ENCODE measurements at places on chromosomes 3 and 15.
A peak's percentile ranks its signal among the peaks of the same experiment; 100 is the strongest.

DNA sequence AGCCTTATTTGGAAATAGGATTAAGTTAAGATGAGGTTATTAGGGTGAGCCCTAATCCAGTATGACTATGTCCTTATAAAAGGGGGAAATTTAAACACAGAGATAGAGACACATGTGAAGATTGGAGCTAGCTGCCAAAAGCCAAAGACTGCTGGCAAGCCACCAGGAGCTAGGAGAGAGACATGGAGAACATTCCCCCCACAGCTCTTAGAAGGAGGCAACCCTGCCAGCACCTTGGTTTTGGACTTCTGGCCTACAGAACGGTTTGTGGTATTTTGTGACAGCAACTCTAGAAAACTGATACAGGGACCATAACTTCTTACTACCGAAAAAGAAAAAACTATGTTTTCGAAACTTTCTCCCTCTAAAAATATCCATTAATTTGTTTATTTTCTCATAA lies 245.3 kb upstream of the RARB start:
- DNase-seq: no peak

DNA sequence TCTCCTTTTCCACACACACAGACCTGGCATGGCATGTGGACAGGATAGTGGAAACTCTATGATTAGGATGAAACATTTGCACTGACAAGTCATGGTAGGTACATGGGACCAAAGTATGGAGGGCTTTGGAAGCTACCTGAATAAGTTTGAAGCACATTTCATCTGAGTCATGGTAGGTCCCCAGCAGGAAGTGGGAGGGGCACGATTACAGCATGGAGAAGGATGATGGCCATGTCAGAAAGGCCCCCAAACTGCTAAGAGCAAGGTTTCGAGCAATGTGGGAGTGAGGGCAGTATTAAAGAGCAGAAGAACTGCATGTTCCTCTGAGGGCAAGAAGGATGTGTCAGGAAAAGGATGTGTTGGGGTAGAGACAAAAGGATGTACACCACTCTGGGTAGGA lies 51.5 kb upstream of the CSTA start:
- DNase-seq: no peak

DNA sequence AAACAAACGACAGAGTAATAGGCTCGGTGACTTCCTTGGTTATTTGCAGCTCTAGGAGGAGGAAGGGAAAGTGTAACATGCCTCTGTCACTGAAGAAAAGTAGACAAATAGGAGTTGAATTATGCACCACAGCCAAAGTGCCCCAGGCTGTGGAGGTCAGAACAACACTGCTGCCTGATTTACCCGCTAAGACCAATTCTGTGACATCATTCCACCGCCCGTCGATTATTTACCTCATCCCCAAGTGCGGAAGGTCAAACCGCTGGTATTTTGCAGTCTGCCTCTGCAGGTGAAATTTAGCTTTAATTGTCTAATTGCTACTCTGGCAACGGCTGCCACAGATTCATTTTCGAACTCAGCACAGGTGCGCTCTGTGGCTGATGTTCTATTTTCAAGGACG lies 106.3 kb upstream of the PRICKLE2 start:
- no peak for DNase-seq

DNA sequence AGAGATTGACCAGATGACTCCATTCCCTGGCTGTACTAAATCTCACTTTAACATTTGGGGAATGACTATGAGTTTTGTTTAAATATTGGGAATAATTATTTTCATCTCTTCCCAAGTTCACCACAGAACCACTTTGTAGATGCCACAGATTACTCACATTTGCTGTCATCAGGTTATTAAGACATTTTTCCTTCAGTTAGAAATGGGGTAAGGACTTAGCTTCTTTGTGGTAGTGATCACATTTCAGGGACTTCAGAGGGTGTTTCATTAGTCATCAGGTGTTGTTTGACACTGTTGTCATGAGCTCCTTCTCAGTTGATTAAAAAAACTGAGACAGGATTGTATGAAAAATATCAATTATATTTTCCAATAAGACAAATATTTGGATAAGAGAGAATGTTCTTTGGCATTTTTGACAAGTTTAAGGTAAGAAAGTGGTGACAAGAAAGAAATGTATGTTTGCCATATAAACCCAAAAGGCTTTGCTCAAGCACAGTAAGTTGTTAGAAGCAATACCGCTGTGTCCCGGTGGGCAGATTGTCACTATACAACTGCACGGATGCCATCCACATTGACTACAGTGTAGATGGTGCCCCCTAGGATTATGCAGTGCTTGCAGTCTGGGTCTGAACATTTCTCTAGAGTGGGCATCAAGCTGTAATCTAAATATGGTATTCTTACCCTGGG lies 22.3 kb downstream of the FBXL2 start:
- DNase-seq: no peak

GRCh38 chr3:190497811-190498210 lies 16.1 kb upstream of the IL1RAP start:
- peak; percentile 2 for DNase-seq

DNA sequence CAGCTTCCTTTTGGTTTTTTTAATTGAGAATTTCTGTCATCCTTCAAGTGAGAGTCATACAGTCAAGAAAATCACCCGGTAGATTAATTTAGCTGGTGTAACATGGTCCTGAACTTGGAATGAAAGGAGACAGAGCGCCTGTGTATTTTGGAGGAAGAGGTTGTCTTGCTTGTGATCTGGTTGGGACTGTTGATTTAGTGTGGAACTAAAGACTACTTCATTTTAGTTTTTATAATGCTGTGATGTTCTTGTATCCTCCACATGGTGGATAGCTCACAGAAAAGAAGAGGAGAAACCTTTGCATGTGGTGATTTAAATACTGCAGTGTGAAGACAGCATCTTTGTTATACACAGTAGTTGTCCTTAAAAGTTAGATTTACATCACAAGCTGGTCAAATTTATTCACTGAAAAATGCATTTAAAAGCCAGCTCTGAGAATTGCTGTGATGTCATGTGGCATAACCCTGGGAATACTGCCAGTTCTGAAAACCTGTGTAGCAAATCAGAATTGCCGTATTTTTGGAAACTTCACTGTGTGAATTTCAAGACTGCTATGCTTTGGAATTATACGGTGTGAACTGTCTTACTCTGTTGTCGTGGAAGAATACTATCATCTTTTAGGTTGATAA lies 268.5 kb downstream of the PTPRG start:
- no peak for DNase-seq

GRCh38 chr3:42815826-42816225 lies 6.6 kb downstream of the ACKR2 start:
- DNase-seq: no peak

- no peak for DNase-seq
Measured at GRCh38 chr3:121481106-121481880, 64.5 kb downstream of the POLQ start.

DNA sequence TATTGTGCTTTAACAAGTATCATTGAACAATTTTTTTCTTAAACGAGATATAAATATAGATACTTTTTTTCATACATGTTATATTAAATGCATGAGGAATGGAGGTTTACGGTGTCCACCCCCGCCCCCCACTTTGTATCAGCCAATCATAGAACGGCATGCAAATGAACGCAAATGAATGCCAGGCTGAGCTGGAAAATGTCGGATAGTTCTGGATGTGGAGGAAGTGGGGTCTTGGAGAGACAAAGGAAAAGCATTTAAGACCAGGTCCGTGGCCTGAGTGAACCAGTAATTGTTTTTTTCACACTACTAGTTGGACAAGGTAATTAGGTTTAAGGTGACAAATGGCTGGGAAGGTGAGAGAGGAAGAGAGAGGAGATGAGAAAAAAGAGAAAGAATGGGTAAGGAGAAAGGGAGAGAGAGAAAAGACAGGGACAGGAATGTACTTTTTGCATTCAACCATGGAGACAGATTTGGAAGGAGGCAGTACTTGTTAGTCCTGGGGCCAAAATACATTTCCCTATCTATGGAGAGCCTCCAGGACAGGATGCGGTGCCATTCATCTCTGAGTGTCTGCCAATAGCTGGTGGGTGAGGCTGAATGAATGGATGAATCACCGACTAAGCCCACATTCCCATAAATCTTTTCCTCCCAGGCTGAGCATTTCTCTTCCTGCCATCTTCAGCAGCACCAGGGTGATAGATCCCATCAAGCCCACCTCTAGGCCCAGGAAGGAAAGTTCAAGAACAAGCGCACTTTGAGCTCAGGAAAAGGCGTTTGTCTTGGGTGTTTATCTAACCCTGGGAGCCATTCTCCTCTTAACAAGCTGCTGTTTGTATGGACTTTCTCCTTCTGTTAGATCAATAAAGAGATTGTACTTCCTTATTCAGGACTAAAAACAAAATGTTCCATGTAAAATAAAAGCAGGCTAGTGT lies 1.4 kb upstream of the RAD18 start:
- DNase-seq: no peak

DNA sequence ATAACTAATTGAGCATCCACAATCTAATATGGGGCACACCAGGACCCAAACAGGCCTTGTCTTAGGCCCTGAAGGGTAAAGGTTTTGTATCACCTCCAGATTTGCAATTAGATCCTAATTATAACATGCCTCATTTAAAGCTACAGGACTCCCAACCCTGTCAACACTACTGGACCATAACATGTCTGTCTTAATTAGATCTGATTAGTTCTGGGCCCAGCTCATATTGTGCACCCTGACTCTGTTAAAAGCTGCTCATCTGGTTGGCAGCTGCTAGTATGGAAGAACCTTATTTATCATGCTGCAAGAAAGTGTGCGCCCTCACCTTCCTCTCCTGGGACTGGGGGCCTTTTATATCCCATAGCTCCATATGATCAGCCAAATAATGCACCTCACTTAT lies 457.8 kb downstream of the ROBO1 start:
- no peak for DNase-seq

DNA sequence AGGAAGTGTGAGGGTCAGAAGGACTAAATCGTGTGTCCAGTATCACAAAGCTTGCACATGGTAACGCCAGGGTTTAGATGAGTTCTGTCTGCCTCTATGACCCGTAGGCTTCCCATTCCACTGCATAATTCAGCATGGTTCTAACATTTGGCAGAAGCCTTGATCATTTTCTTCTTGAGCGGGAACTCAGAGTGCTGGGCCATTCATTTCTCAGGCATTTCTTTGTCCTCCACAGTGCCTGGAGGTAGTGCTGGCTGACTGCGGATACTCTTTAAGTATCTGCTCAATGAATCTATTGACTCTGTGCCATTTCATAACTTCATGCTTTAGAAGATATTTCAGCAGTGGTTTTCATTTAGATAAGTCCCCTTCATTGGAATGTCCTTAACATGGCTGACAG lies 370.2 kb downstream of the EPHB1 start:
- no peak for DNase-seq

- DNase-seq: no peak
Measured at GRCh38 chr3:107216711-107217110, 160.5 kb upstream of the CCDC54 start.

DNA sequence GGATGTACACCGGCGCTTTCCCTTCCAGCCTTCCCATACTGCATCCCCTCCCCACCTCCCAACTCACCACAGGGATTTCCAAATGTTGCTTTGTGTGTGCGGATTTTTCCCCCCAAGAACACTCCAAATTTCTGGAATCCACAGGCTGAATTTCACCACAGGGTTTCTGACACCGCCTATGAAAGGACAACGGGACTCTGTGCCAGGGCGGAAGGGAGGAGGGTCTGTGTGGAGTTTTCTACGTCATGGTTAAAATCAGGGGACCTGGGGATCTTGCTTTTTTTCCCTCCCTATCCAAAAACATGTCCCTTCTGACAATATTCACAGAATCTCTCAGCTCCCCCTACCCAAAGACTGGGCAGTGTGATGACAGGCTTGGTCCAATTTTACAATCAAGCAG lies 14.6 kb downstream of the CYP19A1 start:
- no peak for DNase-seq

- DNase-seq: peak; percentile 53
Measured at GRCh38 chr3:185176750-185177359, 24.0 kb upstream of the C3orf70 start.

- DNase-seq: no peak
Measured at GRCh38 chr15:28005004-28005527, 94.0 kb downstream of the OCA2 start.

DNA sequence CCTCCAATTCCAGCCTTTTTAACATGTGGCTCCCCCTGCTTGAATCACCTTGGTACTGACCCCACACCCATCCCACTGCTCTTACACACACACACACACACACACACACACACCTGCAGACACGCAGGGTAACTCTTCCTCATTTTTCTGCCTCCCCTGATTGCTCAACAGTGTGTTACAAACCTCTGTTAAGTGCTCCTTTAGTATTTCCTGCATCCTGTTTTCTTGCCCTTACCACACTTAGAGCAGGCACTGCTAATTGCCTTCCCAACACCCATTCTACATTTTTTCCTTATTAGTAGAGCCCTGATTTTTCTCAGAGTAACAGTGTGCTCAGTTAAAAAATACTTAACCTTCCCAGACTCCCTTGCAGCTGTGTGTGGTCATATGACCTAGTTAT lies 184.0 kb downstream of the EBLN2 start:
- no peak for DNase-seq

- DNase-seq: no peak
Measured at GRCh38 chr3:142676151-142676550, 47.7 kb upstream of the TRPC1 start.

DNA sequence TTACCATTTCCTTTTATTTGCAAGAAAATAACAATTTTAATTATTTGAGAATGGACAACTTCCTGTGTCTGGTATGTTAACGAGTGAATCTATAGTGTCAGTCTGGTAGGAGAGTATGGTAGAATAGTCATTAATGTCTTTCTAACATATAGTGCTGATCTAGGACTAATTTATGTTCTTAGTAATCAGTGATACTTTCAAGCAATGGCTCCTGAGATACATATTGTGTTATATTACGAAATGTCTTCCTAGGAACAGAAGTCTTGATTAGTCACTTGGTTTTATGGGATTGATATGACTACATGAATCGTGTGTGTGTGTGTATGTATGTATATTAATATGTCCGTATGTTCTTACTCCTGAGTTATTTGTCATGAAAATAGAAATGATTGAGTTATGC lies 66.6 kb upstream of the PAQR5 start:
- no peak for DNase-seq

GRCh38 chr3:7205535-7205934 lies 344.6 kb downstream of the GRM7 start:
- DNase-seq: no peak

DNA sequence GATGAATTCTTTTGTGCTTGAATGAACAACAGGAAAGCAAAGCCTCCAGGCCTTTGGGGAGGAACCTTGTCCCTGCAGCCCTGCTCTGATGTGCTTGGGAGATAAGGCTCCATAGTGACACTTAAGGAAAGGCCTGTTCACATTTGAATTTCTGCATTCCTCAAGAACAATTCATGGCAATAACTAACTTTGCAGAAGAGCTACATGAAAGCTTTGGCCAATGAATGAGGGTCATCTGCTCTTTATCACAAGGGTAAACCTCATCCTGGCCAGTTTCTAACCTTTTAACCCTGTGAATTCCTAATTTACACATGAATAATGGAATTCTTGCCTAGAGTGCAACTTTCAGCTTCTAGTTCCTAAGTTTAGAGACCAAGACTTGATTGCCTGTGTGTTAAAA lies 5.6 kb downstream of the PRTG start:
- no peak for DNase-seq

Measured in inflammatory macrophage (primary cell).